T-cell (primary cell): ENCODE measurements at places on chromosomes 13 and 19. TPM values are rescaled to one million over a fixed set of nuclear protein-coding genes. Genes with fewer than 3 reads are reported as not detected.

The RYR1 gene
- 3.3 TPM for total RNA-seq

The DMAC2 gene
- total RNA-seq, result 33.9 TPM

The LILRA1 gene
- total RNA-seq, result not detected

The C19orf81 gene
- not detected for total RNA-seq

The LGALS4 gene
- total RNA-seq, result 6.3 TPM

The SGCG gene
- not detected for total RNA-seq

The GRK1 gene
- not detected for total RNA-seq

The TJP3 gene
- 14.9 TPM for total RNA-seq

The DNM2 gene
- total RNA-seq, result 315 TPM

The ZNF256 gene
- 10.3 TPM for total RNA-seq

The DCLK1 gene
- total RNA-seq, result not detected

The LSM4 gene
- total RNA-seq, result 72.4 TPM

The RASAL3 gene
- total RNA-seq, result 284 TPM

The KLK2 gene
- not detected for total RNA-seq

The TPGS1 gene
- total RNA-seq, result 44.4 TPM

The MAP2K2 gene
- total RNA-seq, result 150 TPM

The VSTM2B gene
- total RNA-seq, result not detected

The ZNF430 gene
- total RNA-seq, result 45.2 TPM

The ACTMAP gene
- 8.3 TPM for total RNA-seq

The APC2 gene
- 0.29 TPM for total RNA-seq

The ALOX5AP gene
- total RNA-seq, result 42.7 TPM

The MCEMP1 gene
- not detected for total RNA-seq

The SULT2A1 gene
- total RNA-seq, result 0.30 TPM

The PDX1 gene
- total RNA-seq, result not detected

The MBD3L2 gene
- total RNA-seq, result not detected

The PPM1N gene
- total RNA-seq, result 14.6 TPM

The ZNF763 gene
- 8.0 TPM for total RNA-seq

The CTXN1 gene
- total RNA-seq, result not detected

The CYP4F2 gene
- not detected for total RNA-seq

The POSTN gene
- 0.64 TPM for total RNA-seq

The CEACAM5 gene
- 1.0 TPM for total RNA-seq

The PEG3 gene
- not detected for total RNA-seq

The LRRC25 gene
- 0.33 TPM for total RNA-seq

The ZNF667 gene
- total RNA-seq, result 0.56 TPM

The R3HDM4 gene
- total RNA-seq, result 232 TPM

The CACNA1A gene
- total RNA-seq, result 0.51 TPM

The PVR gene
- total RNA-seq, result 3.1 TPM

The FAM98C gene
- total RNA-seq, result 62.1 TPM

The SELENOV gene
- not detected for total RNA-seq

The ADPRHL1 gene
- 0.53 TPM for total RNA-seq

The LGALS14 gene
- total RNA-seq, result not detected

The SHANK1 gene
- 1.3 TPM for total RNA-seq

The NCR1 gene
- total RNA-seq, result 2.8 TPM

The SIGLEC5 gene
- total RNA-seq, result 0.26 TPM

The SUGT1 gene
- 33.1 TPM for total RNA-seq

The VSIG10L gene
- total RNA-seq, result 0.70 TPM

The GIPR gene
- 6.9 TPM for total RNA-seq

The AMH gene
- 5.2 TPM for total RNA-seq
